Activated naive CD4-positive, alpha-beta T cell treated with Interleukin-2 at 50 U/mL for 16 hours (primary cell): ENCODE measurements at places on chromosomes 3 and 15.
A peak's percentile ranks its signal among the peaks of the same experiment; 100 is the strongest.

DNA sequence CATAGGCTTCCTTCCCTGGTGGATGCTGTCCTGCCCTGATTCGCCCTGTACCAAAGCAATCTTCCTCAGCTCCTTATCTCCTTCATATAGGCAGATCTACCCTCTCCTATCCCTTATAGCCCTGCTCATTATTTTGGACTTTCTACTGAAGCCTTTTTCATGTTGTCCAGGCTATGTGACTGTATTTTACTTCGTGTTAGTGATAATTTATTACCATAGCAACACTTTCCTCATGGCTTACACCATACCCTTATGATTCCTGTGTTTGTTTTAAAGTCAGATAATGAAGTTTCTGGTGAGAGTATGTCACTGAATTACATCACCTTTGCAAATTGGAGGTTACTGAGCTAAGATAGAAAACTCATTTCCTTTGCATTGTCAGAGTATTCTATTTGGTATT lies 352.6 kb downstream of the NLGN1 start:
- DNase-seq: no peak

DNA sequence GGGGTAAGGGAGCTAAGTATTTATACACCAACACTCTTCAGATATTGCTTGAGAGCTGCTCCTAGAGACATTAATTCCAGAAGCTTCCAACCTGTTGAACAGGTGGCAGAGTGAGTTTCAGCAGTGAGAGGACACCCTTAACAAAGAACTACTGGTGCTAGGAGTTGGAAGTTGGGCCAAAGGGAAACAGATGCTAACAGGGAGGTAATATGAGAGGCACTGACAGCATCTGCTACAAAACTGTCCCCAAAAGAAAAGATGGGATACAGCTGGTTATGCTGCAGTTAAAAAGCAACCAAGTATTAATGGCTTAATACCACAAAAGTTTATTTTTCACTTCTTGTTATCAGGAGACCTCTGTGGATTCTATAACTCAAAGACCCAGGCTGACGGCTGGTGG lies 104.5 kb upstream of the SATB1 start:
- DNase-seq: no peak

- DNase-seq: no peak
Observed at GRCh38 chr3:69009559-69010410, 3.7 kb downstream of the EOGT start.

DNA sequence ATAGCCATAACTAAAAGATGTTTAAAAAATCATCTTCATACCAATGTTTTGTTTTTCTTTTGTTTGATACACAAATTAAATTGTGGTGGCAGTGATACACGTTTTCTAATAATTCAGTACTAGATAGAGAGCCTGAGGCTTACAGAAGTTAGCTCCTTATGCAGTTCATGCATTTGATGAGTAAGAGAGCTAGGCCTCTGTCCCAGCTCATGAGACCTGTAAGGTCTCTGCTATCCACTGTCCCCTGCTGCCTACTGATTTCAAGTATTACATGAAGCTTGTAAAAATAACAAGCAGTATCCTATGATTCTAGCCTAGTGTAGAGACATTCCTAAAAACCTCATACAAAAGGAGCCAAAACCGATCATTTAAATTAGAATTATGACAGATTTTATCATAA lies 144.5 kb downstream of the MBNL1 start:
- no peak for DNase-seq

DNA sequence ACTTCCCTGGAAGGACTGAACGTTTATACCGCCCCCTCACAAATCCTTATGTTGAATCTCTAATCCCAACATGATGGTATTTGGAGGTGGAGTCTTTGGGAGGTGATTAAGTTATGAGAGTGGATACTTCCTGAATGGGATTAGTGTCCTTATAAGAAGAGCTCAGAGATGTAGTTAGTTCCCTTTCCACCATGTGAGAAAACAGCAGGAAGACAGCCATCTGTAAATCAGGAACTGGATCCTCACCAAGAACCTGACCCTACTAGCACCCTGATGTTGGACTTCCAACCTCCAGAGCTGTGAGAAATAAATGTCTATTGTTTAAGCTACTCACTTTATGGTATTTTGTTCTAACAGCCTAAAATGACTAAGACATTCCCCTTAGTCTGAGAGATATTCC lies 33.3 kb upstream of the SACM1L start:
- no peak for DNase-seq

DNA sequence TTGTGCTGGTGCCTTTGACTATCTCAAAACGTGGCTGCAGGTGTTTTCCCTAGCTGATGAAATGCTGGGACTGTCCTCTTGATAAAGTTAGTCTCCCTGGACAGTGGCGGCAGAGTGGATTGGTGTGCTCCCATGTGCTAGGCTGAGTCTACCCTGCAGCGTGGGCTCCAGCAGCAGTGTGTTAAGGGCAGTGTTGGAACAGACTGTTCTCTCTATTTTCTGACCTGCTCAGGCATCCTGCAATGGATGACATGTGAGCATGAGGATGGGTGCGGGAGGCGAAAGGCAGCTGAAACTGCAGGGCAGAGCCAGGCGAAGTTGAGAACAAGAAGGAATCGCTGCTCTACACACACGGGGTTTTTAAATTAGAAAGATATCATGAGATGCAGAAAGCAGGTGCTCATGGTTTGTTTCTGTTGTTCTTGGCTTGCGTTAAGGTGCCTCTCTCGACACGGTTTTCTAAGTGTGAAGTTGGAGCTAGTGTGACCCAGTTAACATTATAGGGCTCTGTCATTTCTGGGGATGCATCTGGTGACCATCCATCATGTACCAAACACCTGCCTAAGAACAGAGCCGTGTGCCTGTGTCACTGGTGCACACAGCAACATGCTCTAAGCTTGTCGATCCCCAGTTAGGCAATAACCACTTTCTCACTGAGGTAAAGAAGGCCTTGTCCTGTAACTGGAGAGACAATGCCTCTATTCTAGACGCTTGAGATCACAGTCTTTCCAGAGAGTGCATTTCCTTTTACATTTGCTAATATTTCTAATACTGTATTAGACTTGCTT lies 44.3 kb downstream of the SLCO3A1 start:
- no peak for DNase-seq

- DNase-seq: no peak
Observed at GRCh38 chr15:94620632-94621031, 389.3 kb downstream of the MCTP2 start.

DNA sequence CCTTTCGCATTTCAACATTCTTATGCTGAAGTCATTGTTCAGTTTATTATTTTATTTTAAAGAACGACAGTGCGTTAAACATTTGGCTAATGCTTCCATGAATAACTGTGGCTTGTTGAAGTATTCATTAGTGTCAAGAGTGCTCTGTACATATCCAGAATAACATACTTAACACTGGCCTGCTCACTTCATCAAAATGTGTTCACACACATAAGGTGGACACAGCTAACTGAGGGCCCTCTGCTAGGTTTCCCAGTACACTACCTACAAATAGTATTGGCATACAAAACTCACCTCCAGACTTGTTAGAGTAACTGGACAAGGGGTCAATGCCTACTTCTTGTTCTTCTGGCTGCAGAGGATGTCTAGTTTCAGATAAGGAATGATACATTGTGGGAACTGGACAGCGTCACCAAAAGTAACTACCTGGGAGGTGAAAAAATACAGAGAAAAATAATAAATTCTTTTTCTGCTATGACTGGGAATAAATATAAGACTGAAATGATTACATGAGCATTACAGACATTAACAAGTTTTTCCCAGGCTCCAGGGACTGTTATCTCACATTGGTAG lies 234.2 kb downstream of the TBC1D5 start:
- DNase-seq: no peak

DNA sequence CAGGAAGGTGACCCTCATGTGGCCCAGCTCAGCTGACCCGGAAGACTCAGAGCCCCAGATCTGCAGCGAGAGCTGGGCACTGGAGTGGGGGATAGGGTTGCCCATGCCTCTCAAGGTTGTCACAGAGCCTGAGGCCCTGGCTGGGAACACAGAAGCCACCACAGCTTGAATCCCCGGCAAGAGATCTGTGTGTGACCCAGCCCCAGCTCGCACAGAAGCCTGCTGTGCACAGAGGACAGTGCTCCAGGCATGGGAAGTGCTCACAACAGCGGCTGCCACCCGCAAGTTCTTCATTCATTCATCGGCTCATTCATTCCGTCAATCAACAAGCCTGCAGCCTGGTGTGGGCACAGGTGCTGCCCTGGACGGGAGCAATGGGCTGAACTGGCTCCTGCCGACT lies 36.4 kb downstream of the DNAJB8 start:
- no peak for DNase-seq

- DNase-seq: no peak
Observed at GRCh38 chr3:8069471-8069870, 432.2 kb upstream of the LMCD1 start.

DNA sequence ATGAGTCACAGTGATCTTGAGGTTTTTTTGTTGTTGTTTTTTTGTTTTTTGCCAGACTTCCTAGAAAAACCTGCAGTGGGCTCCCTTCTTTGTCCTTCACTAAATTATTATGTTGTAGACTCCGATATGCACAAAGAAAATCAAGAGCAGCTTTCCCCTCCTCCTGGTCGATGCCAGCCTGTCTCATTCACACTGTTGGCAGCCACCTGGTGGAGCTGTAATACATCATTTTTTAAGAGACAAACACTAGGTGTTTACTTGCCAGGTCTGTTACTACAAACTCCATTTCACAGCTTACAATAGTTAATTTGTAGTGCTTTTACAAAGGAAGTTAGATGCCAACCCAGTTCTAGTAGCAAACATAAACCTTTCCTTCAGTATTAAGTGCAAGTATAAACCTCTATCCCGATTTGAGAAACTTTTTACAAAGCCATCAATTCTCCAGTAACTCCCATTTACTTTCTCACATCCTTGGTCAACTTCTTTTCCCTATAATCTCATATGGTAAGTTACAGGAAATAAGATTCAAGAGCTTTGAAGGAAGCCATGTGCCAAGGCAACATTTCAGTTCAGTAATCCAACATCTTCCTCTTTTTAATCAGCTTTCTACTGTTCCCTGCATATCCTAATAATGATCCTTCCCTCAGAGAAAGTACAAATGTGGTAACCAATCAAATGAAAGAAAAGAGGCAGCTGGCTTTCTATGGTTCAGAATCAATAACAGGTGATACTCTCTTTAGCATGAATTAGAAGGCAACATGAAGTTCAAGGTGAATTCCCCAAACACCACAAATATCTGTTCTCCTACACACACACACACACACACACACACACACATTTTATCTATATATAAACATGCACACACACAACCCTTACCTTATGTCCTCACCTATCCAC lies 14.0 kb downstream of the AAGAB start:
- DNase-seq: no peak

DNA sequence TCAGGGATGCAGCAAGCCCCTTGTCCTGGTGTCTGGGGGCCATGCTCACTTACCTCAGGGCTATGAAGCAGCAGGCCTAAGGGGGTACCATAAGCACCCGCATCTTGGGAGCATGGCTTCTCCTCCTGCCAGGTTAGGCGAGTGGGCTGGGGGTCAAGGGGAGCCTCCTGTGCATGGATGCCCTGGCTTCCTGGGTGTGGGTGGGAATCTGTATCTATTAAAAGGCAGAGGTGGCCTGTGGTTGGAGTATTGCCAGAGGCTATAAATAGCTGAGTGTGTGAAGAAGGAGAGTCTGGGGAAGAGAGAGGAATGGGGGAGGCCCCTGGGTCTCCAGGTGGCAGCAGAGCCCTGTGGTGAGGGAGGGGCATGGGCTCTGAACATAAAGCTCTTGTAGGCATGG lies 19.5 kb downstream of the ACVR2B start:
- DNase-seq: no peak

GRCh38 chr3:46944191-46944590 lies 32.4 kb downstream of the CCDC12 start:
- DNase-seq: no peak

DNA sequence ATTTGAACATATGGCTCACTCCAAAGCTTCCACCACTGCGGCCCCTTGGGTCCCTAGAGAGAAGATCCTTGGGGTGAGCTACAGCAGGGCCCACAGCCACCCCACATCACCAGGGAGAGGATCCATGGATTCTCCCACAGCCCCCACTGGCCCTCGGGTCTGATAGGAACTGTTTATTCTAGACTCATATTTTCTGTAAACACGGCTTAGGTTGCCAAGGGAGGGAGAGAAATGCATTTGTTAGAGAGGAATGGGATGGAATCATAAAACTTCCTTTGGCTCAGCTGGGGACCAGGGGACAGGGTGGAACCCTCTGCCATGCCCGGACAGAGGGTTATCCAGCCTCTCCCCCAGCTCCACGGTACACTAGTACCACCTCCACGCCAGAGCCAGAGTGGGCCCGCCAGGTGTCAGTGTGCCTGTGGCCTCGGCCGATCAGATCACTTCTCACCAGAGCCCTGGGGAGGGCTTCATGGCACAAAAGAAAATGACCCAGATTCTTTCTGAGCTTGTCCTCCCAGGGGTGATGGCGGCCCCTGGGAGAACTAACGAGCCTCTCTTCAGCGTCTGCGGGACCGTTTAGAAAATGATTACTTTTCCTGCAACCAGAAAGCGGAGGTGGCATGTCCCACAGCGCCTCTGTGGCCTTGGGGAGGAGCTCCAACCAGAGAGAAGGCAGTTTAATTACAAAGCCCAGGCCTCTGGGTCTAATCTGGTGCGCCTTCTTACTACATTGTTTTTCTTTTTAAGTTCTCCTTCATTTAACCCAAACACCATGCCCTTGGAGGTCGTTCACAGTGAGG lies 33.7 kb downstream of the ADCY5 start:
- no peak for DNase-seq

GRCh38 chr15:20340931-20341661 lies 200.5 kb downstream of the GOLGA6L6 start:
- DNase-seq: peak; percentile 49

DNA sequence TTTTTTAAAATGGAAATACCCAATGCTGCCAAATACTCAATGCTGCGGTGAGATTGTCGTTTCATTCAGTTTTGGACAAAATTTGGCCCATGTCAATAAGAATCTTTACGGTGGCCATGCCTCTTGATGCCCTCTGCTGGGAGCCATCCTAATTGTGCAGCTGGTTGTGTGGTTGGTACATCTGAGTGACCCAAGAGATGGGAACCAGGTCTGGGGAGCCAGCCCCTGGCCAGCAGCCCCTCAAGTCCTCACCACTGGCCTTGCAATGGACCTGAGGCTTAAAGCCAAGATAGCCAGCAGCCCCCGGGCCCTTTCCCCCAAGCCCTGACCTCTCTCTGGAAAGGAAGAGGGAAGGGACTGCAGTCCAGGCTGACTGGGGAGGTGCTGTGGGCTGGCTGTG lies 36.4 kb upstream of the ESYT3 start:
- DNase-seq: no peak

DNA sequence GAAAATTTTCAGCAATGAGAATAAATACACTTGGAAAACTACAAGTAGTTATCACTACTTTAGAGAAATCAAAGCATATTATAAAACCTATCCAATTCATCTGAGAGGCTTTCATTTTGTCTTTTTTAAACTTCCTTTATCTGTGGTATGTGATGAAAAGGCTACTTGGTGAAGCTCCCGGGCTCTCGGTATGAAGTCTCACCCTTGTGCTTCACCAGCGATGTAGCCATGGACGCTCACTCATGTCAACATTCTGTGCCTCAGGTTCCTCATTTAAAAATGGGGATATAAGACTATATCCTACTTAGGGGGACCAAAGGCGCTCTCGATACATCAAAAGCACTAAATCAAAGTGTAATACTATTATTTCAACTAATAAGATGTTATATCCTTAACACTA lies 14.9 kb downstream of the SATB1 start:
- DNase-seq: no peak
